Activated naive CD4-positive, alpha-beta T cell (primary cell): ENCODE measurements at places on chromosomes 6 and 20.

GRCh38 chr20:52433326-52434040 lies 241.9 kb upstream of the ZFP64 start:
- DNase-seq, result no peak

DNA sequence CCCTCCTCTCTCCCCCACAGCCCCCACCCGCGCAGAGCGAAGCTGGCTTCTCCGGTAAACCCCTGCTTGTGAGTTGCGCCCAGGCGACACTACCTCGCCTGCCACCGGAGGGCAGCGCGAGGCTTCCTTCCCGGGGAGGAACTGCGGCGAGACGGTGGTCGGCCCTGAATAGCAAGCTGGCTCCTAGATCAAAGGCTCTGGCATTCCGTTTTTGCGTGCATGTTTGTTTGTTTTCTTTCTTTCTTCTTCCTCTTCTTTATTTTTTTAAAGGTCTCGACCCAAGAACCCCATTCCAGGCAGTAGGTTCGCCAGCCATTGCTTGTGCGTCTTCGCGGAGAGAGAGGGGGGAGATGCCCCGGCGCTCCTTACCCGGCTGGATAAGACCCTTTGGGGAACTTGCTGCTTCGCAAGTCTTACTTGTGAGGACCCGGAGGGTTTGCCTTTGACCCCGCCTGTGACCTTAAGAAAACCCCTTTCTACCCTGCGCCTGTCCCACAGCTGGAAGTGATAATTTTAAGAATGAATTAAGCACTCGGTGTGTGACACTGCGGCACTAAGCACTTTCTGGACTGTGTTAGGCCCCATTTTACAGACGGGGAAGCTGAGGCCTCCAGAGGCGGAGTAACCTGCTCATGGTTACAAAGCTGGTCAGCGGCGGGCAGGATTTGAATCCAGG lies 92.7 kb upstream of the SIRPA start:
- DNase-seq, result no peak

- DNase-seq, result no peak
Observed at GRCh38 chr20:34473262-34473883, 42.8 kb upstream of the DYNLRB1 start.

GRCh38 chr6:56764081-56764566 lies 121.4 kb upstream of the DST start:
- DNase-seq, result no peak

DNA sequence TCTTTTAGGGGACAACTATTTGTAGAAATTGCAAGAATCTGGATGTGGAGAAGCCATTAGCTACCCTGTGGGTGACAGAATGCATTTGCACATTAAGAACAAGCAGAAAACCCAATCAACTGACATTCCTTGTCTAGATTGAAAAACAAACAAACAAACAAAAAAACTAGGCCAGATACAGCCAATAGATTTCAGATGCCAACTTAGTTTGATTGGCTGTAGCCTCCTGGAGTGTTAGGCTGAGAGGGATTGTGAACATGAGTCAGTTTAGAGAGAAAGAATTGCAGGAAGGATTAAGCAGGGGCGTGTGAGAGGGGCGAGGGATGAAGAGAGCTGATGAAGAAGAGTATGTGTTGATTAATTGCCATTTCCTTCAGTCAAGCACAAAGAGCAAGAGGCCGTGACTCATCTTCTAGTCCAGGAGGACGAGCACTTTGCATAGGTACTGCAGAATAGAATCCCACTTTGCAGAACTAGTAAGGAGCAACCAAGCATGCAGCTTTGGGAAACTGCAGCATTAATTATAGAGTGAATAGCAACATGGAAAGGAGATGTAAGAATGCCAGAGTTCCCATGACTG lies 188.0 kb upstream of the RAB32 start:
- no peak for DNase-seq

- no peak for DNase-seq
Observed at GRCh38 chr20:24314053-24314452, 155.4 kb upstream of the SYNDIG1 start.

GRCh38 chr6:134322216-134322615 lies 4.3 kb upstream of the SGK1 start:
- DNase-seq, result no peak

- no peak for DNase-seq
Observed at GRCh38 chr6:73088138-73088813, 137.0 kb downstream of the KHDC1L start.

GRCh38 chr20:38804221-38804620 lies 1.3 kb upstream of the PPP1R16B start:
- DNase-seq, result no peak
